ENCODE measurements at places on chromosomes 7 and 10.
A peak's percentile ranks its signal among the peaks of the same experiment; 100 is the strongest.

DNA sequence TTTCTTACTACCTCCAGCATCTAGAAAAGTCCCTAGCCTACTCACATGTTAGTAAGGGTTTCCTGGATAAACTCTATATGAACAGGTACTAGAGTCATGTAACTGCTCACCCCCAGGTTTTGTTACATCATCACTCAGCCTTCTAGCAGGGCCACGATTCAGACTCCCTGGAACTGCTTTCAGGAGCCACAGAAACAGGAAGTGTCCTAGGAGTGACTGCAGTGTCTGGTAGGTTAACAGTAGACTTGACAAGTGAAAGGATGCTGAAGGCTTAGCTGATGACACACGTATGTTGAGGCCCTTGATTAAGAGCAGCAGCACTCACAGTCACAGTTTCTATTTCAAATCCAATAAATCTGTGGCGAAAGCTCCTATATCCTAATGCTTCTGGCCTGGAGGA, 101.2 kb downstream of the DNMBP start:
- no peak overlapping the region for H3K4me3 ChIP-seq
- no peak overlapping the region for H3K27ac ChIP-seq
- DNase-seq, result no peak
- no peaks in the 10 kb centered on the region for H3K27me3 ChIP-seq

DNA sequence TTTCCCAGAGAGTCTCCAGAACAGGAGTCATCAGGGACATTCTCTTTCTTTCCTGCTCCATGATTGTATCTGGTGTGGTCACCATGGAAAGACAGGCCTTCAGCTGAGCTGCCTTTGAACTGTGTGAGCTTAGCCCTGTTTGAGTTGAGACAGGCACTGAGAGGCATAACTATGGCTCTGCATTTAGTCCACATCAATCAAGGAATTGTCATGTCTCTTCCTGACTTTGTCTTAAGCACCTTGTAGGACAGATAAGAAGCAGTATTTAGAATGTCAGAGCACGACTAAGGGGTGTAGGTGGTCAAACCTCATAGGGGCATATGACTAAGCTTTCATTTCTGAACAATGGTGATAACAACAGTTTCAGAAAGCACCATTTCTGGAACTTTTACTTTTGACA, 53.5 kb downstream of the EPDR1 start:
- H3K4me1 ChIP-seq, result no peaks in the 10 kb centered on the region
- H3K4me3 ChIP-seq, result no peak overlapping the region
- no peak overlapping the region for H3K27ac ChIP-seq
- H3K27me3 ChIP-seq, result no peaks in the 10 kb centered on the region
- no peaks in the 10 kb centered on the region for H3K36me3 ChIP-seq

- DNase-seq, result no peak
- H3K4me1 ChIP-seq, result no peaks in the 10 kb centered on the region
- no peak overlapping the region for H3K4me3 ChIP-seq
- H3K27me3 ChIP-seq, result no peaks in the 10 kb centered on the region
- H3K27ac ChIP-seq, result no peak overlapping the region
- no peaks in the 10 kb centered on the region for H3K36me3 ChIP-seq
Measured at GRCh38 chr7:95546647-95547046, 49.7 kb downstream of the PDK4 start.

DNA sequence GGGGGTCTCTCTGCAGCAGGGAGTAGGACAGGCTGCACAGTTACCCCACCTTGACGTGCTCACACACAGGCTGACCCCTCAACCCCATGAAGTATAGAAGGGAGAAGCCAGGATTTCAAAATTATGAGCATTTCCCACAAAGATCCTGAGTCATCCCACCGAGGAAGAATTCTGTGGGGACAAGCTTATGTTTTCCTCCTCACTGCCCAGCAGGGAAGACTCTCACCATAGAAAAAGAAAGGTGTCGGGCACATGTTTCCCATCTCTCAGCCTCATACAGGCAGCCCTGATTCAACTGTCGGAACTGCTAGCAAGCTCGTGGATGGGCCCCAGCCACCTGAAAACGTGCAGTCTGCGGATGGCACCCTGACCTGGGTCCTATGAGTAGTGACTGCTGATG, 499.7 kb upstream of the MKI67 start:
- no peaks in the 10 kb centered on the region for H3K36me3 ChIP-seq
- DNase-seq, result no peak
- H3K27me3 ChIP-seq, result peaks cover 6% of the 10 kb centered on the region
- no peaks in the 10 kb centered on the region for H3K4me1 ChIP-seq

GRCh38 chr7:27868131-27868550, 128.2 kb downstream of the TAX1BP1 start:
- no peaks in the 10 kb centered on the region for H3K4me1 ChIP-seq
- H3K36me3 ChIP-seq, result no peaks in the 10 kb centered on the region
- H3K27me3 ChIP-seq, result no peaks in the 10 kb centered on the region
- no peak overlapping the region for H3K27ac ChIP-seq
- DNase-seq, result no peak
- no peak overlapping the region for H3K4me3 ChIP-seq

DNA sequence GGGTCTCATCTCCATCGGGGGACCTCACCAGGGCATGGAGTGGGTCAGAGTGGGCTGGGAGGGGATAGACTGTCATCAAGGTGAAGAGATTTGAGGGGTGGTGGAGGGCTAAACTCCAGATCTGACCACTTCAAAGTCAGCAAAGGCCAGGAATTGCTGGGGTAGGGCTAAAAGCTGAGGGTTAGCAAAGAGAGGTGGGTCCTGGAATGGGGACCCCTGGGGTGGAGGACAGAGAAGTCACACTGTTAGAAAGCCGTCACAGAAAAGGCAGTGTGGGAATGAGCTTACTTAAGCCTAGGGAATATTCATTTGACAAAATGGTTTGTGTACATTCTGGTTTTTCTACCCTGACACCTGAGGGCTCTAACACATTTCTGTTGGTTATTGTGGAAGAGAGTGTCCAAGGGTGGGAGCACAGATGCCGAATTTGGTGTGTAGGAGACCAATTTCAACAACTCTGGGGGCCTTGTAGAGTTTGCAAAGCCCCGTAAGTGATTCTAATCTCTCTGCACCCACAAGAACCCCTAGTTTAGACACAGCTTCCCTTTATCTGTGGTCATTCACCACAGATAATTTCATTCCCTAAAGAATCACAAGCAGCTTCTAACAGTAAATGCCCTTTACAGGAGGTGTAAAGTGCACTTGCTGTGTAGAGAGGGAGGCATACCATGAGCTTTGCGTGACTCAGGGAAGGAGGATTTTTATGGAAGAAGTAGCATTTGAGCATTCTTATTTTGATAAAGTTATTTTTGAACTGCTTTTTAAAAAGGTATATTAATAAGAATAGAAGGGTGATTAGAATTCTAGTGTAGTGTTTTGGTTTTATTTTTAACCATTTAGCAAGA, 6.4 kb downstream of the FBH1 start:
- H3K36me3 ChIP-seq, result peaks cover 5% of the 10 kb centered on the region
- H3K27me3 ChIP-seq, result no peaks in the 10 kb centered on the region
- H3K4me3 ChIP-seq, result no peak overlapping the region
- peaks cover 23% of the 10 kb centered on the region for H3K4me1 ChIP-seq

GRCh38 chr10:31756101-31756728, 172.4 kb downstream of the ARHGAP12 start:
- no peak overlapping the region for H3K4me3 ChIP-seq
- H3K27ac ChIP-seq, result no peak overlapping the region
- DNase-seq, result no peak

GRCh38 chr7:4727914-4728705, 46.0 kb downstream of the FOXK1 start:
- H3K27ac ChIP-seq, result no peak overlapping the region
- peaks cover 16% of the 10 kb centered on the region for H3K36me3 ChIP-seq
- H3K27me3 ChIP-seq, result no peaks in the 10 kb centered on the region

DNA sequence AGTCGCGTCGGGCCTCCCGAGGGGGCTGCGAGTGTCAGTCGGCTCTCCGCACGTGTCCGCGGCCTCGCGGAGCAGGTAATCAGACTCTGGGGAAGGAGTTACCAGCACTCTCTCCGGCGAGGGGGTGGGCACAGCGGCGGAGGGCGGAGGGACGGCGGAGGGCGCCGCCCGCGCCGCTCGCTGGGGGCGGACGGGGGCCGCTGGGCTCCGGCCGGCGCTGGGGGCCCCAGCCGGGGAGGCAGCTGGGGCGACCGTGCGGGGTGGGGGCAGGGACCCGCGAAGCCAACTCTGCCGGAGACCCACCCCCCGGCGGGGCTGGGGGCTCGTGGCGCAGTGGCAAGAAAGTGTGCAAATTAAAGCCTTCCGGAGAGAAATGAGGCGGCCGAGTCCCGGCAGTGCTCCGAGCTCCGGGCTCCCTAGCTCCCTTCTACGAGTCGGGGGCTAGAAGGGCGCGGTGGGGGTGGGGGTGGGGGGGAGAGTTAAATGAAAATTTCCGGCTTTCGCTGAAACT, at the start of gene CDK6:
Gene CDK6, minus strand, starts transcription at position 85 of the 511 bp plus-strand sequence. CDS start 3,250 bp downstream, outside the sequence.
- peak within 1 kb of the TSS; percentile 60 for H3K27ac ChIP-seq
- peak within 1 kb of the TSS; percentile 92 for H3K4me3 ChIP-seq
- no peaks in the 10 kb centered on the region for H3K36me3 ChIP-seq
- H3K4me1 ChIP-seq, result peaks cover 26% of the 10 kb centered on the region

- H3K36me3 ChIP-seq, result peaks cover 13% of the 10 kb centered on the region
- peak overlapping the region; percentile 71 for H3K4me3 ChIP-seq
- H3K27ac ChIP-seq, result peak overlapping the region; percentile 87
- H3K4me1 ChIP-seq, result peaks cover 86% of the 10 kb centered on the region
Measured at GRCh38 chr10:104328896-104329710, 9.2 kb downstream of the ITPRIP start.

DNA sequence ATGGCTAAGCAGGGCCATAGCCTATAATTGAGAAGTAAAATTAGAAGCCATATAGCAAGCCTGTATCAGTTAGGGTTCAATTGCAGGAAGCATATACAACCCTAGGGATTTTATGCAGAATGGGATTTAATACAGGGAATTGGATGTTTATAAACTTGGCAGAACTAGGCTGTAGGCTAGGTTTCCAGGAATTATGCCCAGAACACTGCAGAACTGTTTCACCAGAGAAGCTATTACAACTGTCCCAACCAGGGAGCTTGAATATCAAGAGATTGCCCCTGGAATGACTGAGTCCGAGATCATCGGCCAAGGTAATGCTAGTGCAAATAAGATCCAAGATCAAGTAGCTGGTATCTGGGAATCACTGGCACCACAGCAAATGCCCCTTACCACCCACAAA, 64.0 kb downstream of the PRR15 start:
- no peaks in the 10 kb centered on the region for H3K4me1 ChIP-seq
- DNase-seq, result no peak
- peaks cover 2% of the 10 kb centered on the region for H3K27me3 ChIP-seq
- no peak overlapping the region for H3K27ac ChIP-seq
- no peaks in the 10 kb centered on the region for H3K36me3 ChIP-seq

DNA sequence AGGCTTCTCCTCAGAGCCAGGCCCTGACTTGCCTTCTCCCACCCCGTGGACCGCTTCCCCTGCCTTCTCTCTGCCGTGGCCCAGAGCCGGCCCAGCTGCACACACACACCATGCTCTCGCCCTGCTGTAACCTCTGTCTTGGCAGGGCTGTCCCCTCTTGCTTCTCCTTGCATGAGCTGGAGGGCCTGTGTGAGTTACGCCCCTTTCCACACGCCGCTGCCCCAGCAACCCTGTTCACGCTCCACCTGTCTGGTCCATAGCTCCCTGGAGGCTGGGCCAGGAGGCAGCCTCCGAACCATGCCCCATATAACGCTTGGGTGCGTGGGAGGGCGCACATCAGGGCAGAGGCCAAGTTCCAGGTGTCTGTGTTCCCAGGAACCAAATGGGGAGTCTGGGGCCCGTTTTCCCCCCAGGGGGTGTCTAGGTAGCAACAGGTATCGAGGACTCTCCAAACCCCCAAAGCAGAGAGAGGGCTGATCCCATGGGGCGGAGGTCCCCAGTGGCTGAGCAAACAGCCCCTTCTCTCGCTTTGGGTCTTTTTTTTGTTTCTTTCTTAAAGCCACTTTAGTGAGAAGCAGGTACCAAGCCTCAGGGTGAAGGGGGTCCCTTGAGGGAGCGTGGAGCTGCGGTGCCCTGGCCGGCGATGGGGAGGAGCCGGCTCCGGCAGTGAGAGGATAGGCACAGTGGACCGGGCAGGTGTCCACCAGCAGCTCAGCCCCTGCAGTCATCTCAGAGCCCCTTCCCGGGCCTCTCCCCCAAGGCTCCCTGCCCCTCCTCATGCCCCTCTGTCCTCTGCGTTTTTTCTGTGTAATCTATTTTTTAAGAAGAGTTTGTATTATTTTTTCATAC, 38.0 kb downstream of the LIMK1 start:
- peaks cover 4% of the 10 kb centered on the region for H3K36me3 ChIP-seq
- no peak overlapping the region for H3K4me3 ChIP-seq
- no peak overlapping the region for H3K27ac ChIP-seq
- H3K27me3 ChIP-seq, result no peaks in the 10 kb centered on the region
- no peak for DNase-seq

- H3K4me1 ChIP-seq, result peaks cover 11% of the 10 kb centered on the region
- H3K4me3 ChIP-seq, result no peak overlapping the region
- no peak for DNase-seq
- no peak overlapping the region for H3K27ac ChIP-seq
- no peaks in the 10 kb centered on the region for H3K36me3 ChIP-seq
- H3K27me3 ChIP-seq, result no peaks in the 10 kb centered on the region
Measured at GRCh38 chr7:25622695-25623094, 394.4 kb upstream of the NPVF start.

DNA sequence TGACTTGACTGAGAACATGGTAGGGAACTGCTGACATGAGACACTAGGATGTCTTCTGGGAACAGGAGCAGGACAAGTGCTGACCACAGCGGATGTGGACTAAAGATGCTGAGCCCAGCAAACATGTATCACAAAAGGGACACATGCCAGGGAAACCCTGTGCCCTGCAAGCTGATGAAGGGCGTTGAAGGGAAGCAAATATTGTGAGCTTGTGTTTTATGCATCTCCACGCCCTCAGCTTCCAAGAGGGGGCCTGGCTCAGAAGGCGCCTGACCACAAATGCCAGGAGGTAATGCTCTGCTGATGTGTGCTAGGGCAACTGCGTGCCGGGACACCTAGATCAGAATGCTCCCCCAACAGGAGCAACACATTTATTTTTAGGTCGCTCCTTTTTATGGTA, 207.3 kb downstream of the CXCL12 start:
- no peaks in the 10 kb centered on the region for H3K27me3 ChIP-seq
- DNase-seq, result no peak
- no peak overlapping the region for H3K27ac ChIP-seq
- no peak overlapping the region for H3K4me3 ChIP-seq

- no peaks in the 10 kb centered on the region for H3K27me3 ChIP-seq
- H3K36me3 ChIP-seq, result no peaks in the 10 kb centered on the region
- H3K4me3 ChIP-seq, result no peak overlapping the region
- H3K27ac ChIP-seq, result no peak overlapping the region
Measured at GRCh38 chr7:142470544-142470830, 212.6 kb upstream of the PRSS58 start.

GRCh38 chr7:12898004-12898403, 210.6 kb downstream of the ARL4A start:
- H3K4me3 ChIP-seq, result no peak overlapping the region
- H3K27me3 ChIP-seq, result no peaks in the 10 kb centered on the region
- H3K4me1 ChIP-seq, result no peaks in the 10 kb centered on the region
- no peak for DNase-seq
- no peak overlapping the region for H3K27ac ChIP-seq
- H3K36me3 ChIP-seq, result no peaks in the 10 kb centered on the region

Data from T-cell (primary cell).